ENCODE measurements at places on chromosomes 4 and X.

DNA sequence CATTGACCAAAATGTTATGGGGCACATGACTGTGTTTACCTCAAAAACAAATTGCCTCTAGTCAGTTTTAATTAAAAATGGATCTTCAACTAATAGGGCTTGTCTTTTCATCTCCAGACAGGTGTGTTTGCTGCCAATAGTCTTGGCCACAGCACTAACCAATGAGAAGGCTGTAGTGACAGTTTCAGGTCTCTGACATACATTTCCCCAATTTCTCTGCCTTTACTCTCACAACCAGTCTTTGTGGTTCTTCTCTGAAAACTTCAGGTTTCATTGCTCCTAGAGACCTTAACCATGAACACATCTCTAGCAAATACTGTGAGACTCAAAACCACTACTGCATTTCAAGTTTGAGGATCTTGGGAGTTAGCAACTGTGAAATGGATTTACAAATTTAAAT is 3.5 kb upstream of the EDNRA start:
- H3K4me1 ChIP-seq, result no peaks in the 10 kb centered on the region
- DNase-seq, result no peak
- H3K36me3 ChIP-seq, result no peaks in the 10 kb centered on the region
- no peak overlapping the region for H3K4me3 ChIP-seq
- no peaks in the 10 kb centered on the region for H3K27me3 ChIP-seq

GRCh38 chr4:34181891-34182290 is 2062.4 kb downstream of the ARAP2 start:
- H3K27me3 ChIP-seq, result no peaks in the 10 kb centered on the region
- no peak overlapping the region for H3K27ac ChIP-seq
- H3K36me3 ChIP-seq, result no peaks in the 10 kb centered on the region
- DNase-seq, result no peak

- H3K4me1 ChIP-seq, result no peaks in the 10 kb centered on the region
- H3K36me3 ChIP-seq, result peaks cover 13% of the 10 kb centered on the region
Measured at GRCh38 chr4:721261-722168, 15.9 kb downstream of the PCGF3 start.

DNA sequence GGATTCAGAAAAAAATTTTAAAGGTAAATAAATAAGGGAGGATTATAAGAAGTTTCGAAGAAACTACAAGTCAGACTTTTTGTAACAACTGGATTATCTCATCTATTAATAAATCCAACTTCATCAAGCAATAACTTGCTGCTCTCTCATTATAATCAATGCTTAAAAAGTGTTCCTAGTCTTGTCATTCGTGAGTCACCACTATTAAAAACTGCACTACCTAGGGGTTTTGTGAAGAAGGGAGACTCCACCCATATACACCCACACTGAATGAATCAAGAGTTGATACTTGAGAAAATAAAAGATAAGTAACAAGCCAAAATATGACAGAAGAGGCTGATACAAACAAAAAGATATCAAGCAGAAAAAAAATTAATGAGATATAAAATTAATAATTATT is 360.5 kb downstream of the ZNF674 start:
- H3K27ac ChIP-seq, result no peak overlapping the region
- H3K4me3 ChIP-seq, result no peak overlapping the region
- DNase-seq, result no peak

GRCh38 chr4:9977518-9978031 is 43.7 kb downstream of the SLC2A9 start:
- no peak for DNase-seq
- peaks cover 6% of the 10 kb centered on the region for H3K27me3 ChIP-seq
- H3K4me1 ChIP-seq, result no peaks in the 10 kb centered on the region

GRCh38 chrX:151715752-151716151 is at the start of gene FATE1:
Gene FATE1, plus strand, starts transcription at chrX:151716035. Its CDS starts 85 bp downstream, at chrX:151716120.
- H3K27ac ChIP-seq, result no peak within 1 kb of the TSS
- no peaks in the 10 kb centered on the region for H3K4me1 ChIP-seq
- H3K27me3 ChIP-seq, result no peaks in the 10 kb centered on the region
- H3K36me3 ChIP-seq, result no peaks in the 10 kb centered on the region
- H3K4me3 ChIP-seq, result no peak within 1 kb of the TSS
- DNase-seq, result no peak

DNA sequence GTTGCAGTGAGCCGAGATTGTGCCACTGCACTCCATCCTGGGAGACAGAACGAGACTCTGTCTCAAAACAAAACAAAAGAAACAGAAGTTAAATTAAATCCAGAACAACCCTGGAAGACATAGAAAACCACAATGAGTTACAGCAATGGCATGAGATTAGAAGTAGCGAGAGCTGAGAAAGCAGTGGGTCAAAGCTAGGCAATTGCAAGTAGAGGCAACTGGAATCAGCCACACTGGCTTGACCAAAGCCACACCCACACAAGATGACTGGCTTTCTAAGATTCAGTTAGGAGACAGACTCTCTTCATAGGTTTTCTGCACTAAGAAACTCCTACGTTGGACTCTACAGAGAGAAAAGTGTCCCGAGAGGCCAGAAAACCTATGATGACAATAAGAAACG is 443.0 kb downstream of the GPM6A start:
- H3K36me3 ChIP-seq, result no peaks in the 10 kb centered on the region
- H3K27ac ChIP-seq, result no peak overlapping the region
- no peak for DNase-seq
- no peaks in the 10 kb centered on the region for H3K27me3 ChIP-seq
- no peak overlapping the region for H3K4me3 ChIP-seq

- H3K4me3 ChIP-seq, result no peak overlapping the region
- H3K27me3 ChIP-seq, result no peaks in the 10 kb centered on the region
- H3K36me3 ChIP-seq, result no peaks in the 10 kb centered on the region
- no peak for DNase-seq
- H3K27ac ChIP-seq, result no peak overlapping the region
- no peaks in the 10 kb centered on the region for H3K4me1 ChIP-seq
Measured at GRCh38 chr4:80412322-80412721, 76.8 kb downstream of the CFAP299 start.

- H3K4me3 ChIP-seq, result no peak overlapping the region
- H3K27me3 ChIP-seq, result no peaks in the 10 kb centered on the region
- no peak overlapping the region for H3K27ac ChIP-seq
- no peak for DNase-seq
- H3K4me1 ChIP-seq, result no peaks in the 10 kb centered on the region
- H3K36me3 ChIP-seq, result no peaks in the 10 kb centered on the region
Measured at GRCh38 chr4:17288151-17288550, 223.7 kb downstream of the QDPR start.

DNA sequence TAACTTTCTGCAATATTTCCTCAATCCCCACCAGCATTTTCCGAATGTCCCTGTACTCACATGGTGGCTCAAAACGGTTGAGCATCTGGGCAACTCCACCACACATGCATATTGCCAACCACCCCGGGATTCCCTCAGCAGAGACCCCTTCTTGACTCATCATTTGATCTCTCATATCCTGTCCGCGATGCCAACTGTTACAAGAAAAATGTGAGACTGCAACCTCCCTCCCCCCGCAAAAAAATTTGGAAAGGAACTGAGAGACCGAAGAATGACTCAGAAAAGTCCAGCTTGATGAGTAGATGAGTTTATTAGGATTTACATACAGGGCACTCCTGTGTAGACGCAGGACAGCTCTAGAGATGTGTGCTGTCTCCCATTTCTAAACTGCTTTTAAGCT is 561.4 kb downstream of the ZIC3 start:
- no peaks in the 10 kb centered on the region for H3K27me3 ChIP-seq
- H3K4me1 ChIP-seq, result no peaks in the 10 kb centered on the region
- DNase-seq, result no peak
- no peak overlapping the region for H3K4me3 ChIP-seq
- H3K27ac ChIP-seq, result no peak overlapping the region

- no peaks in the 10 kb centered on the region for H3K36me3 ChIP-seq
- no peaks in the 10 kb centered on the region for H3K27me3 ChIP-seq
- no peak for DNase-seq
- H3K27ac ChIP-seq, result no peak overlapping the region
- no peaks in the 10 kb centered on the region for H3K4me1 ChIP-seq
- H3K4me3 ChIP-seq, result no peak overlapping the region
Measured at GRCh38 chr4:127214016-127214415, 418.7 kb upstream of the INTU start.

DNA sequence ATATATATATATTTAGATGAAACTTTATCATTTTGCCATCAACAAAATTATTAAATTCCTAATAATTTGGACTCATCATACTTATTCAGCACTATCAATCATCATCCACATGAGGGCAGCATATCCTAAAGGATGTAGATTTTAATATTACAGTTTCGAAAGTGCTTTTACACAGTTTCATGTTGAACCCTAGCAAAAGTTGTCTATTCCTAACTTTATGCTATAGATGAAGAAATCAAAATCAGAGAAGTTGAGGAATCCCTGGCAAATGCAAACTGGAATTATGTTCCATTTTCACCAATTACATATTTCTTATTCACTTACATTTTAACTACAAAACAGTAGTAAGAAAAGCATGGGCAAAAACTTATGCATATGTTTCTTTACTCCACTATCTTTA is 36.6 kb upstream of the UGT2A1 start:
- no peaks in the 10 kb centered on the region for H3K27me3 ChIP-seq
- no peak overlapping the region for H3K27ac ChIP-seq
- H3K36me3 ChIP-seq, result no peaks in the 10 kb centered on the region
- H3K4me3 ChIP-seq, result no peak overlapping the region
- no peak for DNase-seq
- H3K4me1 ChIP-seq, result no peaks in the 10 kb centered on the region

DNA sequence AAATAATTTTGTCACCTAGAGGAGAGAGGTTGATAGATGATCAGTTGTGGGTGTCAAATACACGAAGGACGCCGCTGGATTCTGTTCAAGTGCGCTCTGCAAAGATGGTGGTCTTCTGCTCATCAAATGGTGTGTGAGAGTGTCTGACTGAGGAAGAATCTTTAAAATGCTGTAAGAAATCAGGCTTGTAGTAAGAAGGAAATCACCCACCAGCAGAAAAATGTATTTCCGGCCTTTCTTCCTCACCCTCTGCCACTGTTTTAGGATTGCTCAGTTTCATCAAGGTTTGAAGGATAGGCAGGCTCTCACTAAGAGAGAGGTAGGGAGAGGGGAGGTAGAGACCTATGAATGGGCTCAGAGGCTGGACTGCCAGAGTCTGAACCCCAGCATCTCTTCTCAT is 28.7 kb downstream of the RHOH start:
- H3K36me3 ChIP-seq, result no peaks in the 10 kb centered on the region
- H3K4me1 ChIP-seq, result no peaks in the 10 kb centered on the region
- DNase-seq, result no peak
- H3K4me3 ChIP-seq, result no peak overlapping the region

DNA sequence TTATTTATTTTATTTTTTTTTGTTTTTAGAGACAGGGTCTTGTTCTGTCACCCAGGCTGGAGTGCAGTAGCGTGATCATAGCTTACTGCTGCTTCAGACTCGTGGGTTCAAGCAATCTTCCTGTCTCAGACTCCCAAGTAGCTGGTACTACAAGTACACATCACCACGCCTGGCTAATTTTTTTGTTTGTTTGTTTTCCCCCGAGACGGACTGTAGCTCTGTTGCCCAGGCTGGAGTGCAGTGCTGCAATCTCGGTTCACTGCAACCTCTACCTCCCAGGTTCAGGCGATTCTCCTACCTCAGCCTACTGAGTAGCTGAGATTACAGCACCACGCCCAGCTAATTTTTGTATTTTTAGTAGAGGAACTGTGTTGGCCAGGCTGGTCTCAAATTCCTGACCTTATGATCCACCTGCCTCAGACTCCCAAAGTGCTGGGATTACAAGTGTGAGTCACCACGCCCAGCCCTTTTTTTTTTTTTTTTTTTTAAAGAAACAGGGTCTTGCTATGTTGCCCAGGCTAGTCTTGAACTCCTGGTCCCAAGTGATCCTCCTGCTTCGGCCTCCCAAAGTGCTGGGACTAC is 32.2 kb downstream of the COPS4 start:
- H3K4me1 ChIP-seq, result no peaks in the 10 kb centered on the region
- H3K27me3 ChIP-seq, result no peaks in the 10 kb centered on the region
- no peak overlapping the region for H3K4me3 ChIP-seq
- H3K27ac ChIP-seq, result no peak overlapping the region
- DNase-seq, result no peak

DNA sequence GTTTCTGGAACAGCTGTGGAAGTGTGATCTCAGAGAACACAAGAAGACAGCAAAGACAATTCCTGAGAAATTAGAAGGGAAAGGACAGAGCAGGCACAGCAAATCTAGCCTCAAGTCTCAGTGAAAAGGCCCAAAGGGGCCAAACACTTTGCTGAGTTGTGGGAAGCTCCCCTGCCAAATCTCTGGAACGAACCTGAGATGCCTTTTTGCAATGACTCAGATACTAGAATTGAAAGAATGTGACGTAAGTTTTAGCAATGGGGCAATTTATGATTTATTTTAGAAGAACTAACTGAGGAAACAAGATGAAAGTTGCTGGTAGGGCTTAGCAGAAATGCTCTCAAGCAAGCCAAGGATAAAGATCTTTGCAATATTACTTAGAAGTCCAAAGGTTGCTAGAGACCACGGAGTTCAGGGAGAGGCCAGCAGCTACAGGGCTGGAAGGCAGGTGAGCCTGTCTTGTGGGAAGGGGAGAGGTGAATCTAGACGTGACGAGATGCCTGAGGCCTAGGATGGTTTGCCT is 92.8 kb downstream of the AMELX start:
- no peaks in the 10 kb centered on the region for H3K36me3 ChIP-seq
- no peak overlapping the region for H3K4me3 ChIP-seq
- no peaks in the 10 kb centered on the region for H3K4me1 ChIP-seq
- DNase-seq, result no peak
- no peaks in the 10 kb centered on the region for H3K27me3 ChIP-seq

GRCh38 chr4:81891005-81891996 is 419.6 kb upstream of the RASGEF1B start:
- no peaks in the 10 kb centered on the region for H3K27me3 ChIP-seq
- no peak for DNase-seq
- no peaks in the 10 kb centered on the region for H3K36me3 ChIP-seq

GRCh38 chr4:4390515-4391240 is 3.8 kb downstream of the NSG1 start:
- no peak overlapping the region for H3K4me3 ChIP-seq
- peaks cover 3% of the 10 kb centered on the region for H3K4me1 ChIP-seq
- DNase-seq, result no peak
- no peak overlapping the region for H3K27ac ChIP-seq
- H3K27me3 ChIP-seq, result peaks cover 82% of the 10 kb centered on the region

GRCh38 chrX:136577552-136577951 is 45.5 kb downstream of the VGLL1 start:
- H3K4me1 ChIP-seq, result no peaks in the 10 kb centered on the region
- peaks cover 4% of the 10 kb centered on the region for H3K27me3 ChIP-seq
- no peaks in the 10 kb centered on the region for H3K36me3 ChIP-seq
- H3K4me3 ChIP-seq, result no peak overlapping the region

GRCh38 chr4:95325665-95326064 is 223.1 kb downstream of the UNC5C start:
- no peaks in the 10 kb centered on the region for H3K27me3 ChIP-seq
- H3K4me3 ChIP-seq, result no peak overlapping the region
- no peak overlapping the region for H3K27ac ChIP-seq
